ENCODE measurements at places on chromosomes 1 and 21.

DNA sequence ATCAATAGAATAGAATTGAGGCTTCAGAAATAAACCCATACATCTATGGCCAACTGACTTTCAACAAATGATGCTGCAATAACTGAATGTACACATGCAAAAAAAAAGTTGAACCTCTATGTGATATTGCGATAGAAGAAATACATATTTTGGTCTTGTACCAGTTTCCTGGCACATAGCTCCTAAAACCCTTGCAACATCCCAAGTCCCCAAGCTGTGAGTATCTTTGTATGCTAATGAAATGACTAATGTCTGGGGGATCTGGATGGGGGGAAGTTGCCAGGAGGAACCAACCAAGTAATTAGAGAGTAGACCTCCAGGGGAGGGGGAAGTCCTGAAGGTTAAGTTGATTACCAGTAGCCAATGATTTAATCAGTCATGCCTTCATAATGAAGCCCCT, 24.4 kb downstream of the BLZF1 start:
- H3K27me3 ChIP-seq = no peaks in the 10 kb centered on the region
- no peaks in the 10 kb centered on the region for H3K4me1 ChIP-seq
- peaks cover 30% of the 10 kb centered on the region for H3K36me3 ChIP-seq
- no peak for DNase-seq
- H3K27ac ChIP-seq = no peak overlapping the region
- no peak overlapping the region for H3K4me3 ChIP-seq

GRCh38 chr1:42359466-42359865, 21.1 kb upstream of the RIMKLA start:
- H3K4me3 ChIP-seq = no peak overlapping the region
- no peak overlapping the region for H3K27ac ChIP-seq
- no peaks in the 10 kb centered on the region for H3K36me3 ChIP-seq
- H3K4me1 ChIP-seq = no peaks in the 10 kb centered on the region
- no peak for DNase-seq

GRCh38 chr1:43582162-43582566, 51.5 kb downstream of the PTPRF start:
- no peak overlapping the region for H3K4me3 ChIP-seq
- DNase-seq = peak; percentile 85
- H3K4me1 ChIP-seq = peaks cover 34% of the 10 kb centered on the region
- H3K36me3 ChIP-seq = peaks cover 76% of the 10 kb centered on the region
- H3K27me3 ChIP-seq = no peaks in the 10 kb centered on the region

DNA sequence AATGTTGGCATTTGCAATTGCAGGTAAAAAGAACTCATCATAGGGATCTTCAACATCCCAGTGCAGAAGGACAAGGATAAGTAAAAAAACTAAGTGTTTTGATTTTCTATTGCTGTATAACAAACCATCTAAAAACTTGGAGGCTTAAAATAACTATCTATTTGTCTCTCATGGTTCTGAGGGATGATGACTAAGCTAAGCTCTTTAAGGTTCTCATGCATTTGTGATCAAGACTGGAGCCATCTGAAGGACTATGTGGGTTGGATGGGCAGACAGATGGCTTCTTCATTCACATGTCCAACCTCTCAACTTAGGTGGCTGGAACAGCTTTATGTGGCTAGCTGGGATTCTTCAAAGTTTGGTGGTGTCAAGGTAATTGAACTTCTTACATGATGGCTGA, 51.5 kb downstream of the RPL5 start:
- no peak overlapping the region for H3K27ac ChIP-seq
- no peaks in the 10 kb centered on the region for H3K4me1 ChIP-seq
- no peaks in the 10 kb centered on the region for H3K27me3 ChIP-seq
- no peaks in the 10 kb centered on the region for H3K36me3 ChIP-seq
- H3K4me3 ChIP-seq = no peak overlapping the region

DNA sequence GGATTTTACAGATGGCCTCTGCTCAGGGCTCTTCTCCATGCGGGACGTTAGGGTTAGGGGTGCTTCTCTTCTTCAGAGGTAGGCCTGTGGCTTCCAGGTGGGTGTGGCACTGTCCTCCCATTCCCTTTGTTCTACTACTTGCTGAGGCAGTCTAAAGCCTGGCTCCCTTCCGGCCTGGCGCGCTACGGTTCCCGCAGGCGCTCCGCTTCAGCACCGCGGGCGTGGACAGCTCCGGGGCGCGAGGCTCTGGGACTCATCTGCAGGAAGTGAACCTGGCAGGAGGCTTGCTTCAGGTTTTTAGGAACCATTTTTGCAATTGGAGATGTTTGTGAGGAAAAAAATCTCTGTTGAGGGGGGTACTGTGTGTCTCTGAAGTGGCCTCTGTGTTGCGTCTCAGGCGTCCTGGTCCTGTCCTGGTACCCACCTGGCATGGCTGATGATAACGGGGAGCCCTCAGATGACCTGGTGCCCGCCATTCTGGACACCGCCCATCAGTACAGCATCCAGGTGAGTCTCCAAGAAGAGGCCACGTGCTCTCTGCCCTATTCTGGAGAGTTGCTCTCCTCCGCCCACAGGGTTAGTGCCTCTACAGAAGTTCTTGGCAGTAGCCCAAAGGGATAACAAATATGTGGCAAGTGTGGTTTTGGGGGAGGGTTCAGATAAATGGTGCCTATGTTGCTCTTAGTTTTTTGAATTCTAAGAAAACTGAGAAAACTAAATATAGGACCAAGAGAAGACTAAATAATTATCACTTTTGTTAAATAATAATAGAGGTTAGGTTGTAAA, 1.9 kb downstream of the MANEAL start:
- peaks cover 3% of the 10 kb centered on the region for H3K4me1 ChIP-seq
- H3K27me3 ChIP-seq = peaks cover 33% of the 10 kb centered on the region
- H3K4me3 ChIP-seq = no peak overlapping the region
- no peak overlapping the region for H3K27ac ChIP-seq
- DNase-seq = peak; percentile 31

- H3K4me3 ChIP-seq = no peak overlapping the region
- no peaks in the 10 kb centered on the region for H3K4me1 ChIP-seq
- no peak for DNase-seq
These were observed 138.4 kb downstream of the GLIS1 start for GRCh38 chr1:53600561-53600960.

- H3K4me3 ChIP-seq = no peak overlapping the region
- H3K4me1 ChIP-seq = no peaks in the 10 kb centered on the region
- no peak overlapping the region for H3K27ac ChIP-seq
- H3K36me3 ChIP-seq = no peaks in the 10 kb centered on the region
- no peak for DNase-seq
These were observed 358.6 kb upstream of the LYPLAL1 start for GRCh38 chr1:218815076-218815475.

DNA sequence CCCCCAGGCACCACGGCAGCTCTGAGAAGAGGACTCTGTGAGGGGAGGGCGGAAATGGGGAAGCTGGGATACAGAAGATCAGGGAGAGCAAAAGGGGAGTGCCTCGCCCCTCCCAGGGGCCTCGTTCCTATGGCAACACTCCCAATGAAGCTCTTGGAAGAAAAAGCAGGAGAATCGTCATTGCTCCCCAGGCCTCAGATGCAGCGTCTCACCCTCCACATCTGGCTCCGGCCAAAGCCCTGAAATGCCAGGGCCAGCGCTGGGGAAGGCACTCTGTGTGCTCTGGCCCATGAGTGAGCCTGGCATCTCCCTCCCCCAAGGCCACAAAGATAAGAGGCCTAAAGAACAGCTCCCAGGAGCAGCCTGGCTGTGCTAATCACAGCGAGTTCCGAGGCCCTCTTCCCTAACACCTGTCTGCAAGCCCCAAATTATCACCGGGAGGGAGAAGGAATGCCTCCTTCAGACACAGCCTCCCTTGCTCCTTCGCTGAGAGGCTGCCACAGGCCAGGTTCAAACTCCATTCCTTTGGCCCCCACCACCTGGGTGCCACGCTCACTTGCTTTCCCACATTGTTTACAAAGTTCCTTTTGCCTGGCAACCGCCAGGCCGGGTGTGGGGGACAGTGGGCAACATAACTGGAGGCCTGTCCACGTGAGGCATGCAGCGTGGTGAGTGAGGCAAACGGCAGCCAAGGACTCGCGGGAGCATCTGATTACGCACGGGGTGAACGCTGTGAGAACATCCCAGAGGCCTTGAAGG, 27.8 kb downstream of the ECE1 start:
- H3K4me1 ChIP-seq = peaks cover 58% of the 10 kb centered on the region
- H3K27ac ChIP-seq = peak overlapping the region; percentile 86
- no peaks in the 10 kb centered on the region for H3K27me3 ChIP-seq
- peaks cover 48% of the 10 kb centered on the region for H3K36me3 ChIP-seq
- no peak overlapping the region for H3K4me3 ChIP-seq
- DNase-seq = peak; percentile 92

DNA sequence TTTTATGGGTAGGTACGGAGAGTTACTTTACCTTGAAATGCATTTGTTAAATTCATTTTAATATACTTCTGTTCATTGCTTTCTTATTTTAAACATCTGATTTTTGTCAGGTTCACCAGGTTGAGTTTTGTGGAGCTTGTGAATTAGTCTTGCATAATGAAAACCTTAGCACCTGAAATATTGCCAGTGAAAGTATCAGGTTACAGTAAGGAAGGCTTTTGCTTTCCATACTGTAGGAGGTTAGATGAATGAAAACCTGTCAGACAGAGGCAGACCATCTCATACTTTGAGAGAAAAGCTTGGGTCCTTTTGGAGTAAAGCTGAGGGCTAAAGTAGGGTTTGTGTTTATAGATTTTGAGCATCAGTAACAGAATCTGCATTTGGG, 34.7 kb downstream of the THRAP3 start:
- peaks cover 36% of the 10 kb centered on the region for H3K36me3 ChIP-seq
- no peak overlapping the region for H3K4me3 ChIP-seq
- H3K27me3 ChIP-seq = no peaks in the 10 kb centered on the region
- no peak overlapping the region for H3K27ac ChIP-seq

DNA sequence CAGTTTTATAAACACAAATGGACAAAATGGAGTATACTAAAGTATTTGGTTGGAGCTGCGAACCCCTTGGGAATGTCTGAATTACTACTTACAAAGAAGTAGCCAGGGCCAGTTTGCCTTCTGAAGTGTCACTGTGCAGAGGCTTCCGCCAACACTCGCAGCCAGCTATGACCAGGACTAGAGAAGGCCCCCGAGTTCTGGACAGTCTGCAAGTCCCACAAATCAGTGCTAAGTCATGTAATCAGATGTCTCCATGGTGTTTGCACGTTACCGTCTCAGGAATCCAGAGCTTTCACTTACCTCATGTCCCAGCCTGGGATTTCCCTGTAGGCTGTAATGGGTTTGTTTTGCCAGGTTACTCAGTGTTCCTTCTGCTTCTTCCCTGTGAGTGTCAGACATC, 106.6 kb upstream of the SPAG17 start:
- H3K36me3 ChIP-seq = no peaks in the 10 kb centered on the region
- no peak overlapping the region for H3K27ac ChIP-seq
- no peaks in the 10 kb centered on the region for H3K4me1 ChIP-seq
- DNase-seq = no peak
- H3K4me3 ChIP-seq = no peak overlapping the region

- no peaks in the 10 kb centered on the region for H3K36me3 ChIP-seq
- no peak overlapping the region for H3K4me3 ChIP-seq
- peaks cover 4% of the 10 kb centered on the region for H3K4me1 ChIP-seq
- H3K27me3 ChIP-seq = peaks cover 2% of the 10 kb centered on the region
- no peak for DNase-seq
These were observed 56.3 kb downstream of the CHD5 start for GRCh38 chr1:6123816-6124215.

DNA sequence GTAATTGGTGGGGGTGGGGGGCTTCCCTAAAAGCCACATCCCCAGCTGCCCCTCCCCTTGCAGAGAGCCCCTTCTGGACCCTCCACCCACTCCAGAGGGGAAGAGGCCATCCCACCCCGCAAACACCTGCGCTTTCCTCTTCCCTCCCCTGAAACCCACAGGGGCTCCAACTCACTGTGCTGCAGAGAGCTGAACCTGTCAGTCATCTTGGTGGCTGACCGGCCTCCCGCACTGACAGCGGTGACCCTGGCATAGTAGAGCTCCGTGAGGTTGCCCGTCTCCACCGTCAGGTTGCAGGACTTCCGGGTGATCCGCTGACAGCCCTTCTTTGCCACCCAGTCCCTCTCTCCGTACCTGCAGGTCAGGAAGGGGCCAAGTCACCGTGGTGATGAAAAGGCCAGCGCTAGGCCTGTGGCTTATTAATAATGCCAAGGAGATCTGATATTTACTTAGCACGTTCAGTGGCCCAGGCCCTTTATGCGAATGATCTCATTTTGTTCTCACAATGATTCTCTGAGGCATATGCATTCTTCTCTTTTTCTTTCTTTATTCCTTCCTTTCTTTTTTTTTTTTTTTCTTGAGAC, 5.9 kb downstream of the IL22RA1 start:
- H3K4me3 ChIP-seq = no peak overlapping the region
- peaks cover 28% of the 10 kb centered on the region for H3K4me1 ChIP-seq
- peaks cover 65% of the 10 kb centered on the region for H3K36me3 ChIP-seq
- DNase-seq = no peak
- no peak overlapping the region for H3K27ac ChIP-seq

DNA sequence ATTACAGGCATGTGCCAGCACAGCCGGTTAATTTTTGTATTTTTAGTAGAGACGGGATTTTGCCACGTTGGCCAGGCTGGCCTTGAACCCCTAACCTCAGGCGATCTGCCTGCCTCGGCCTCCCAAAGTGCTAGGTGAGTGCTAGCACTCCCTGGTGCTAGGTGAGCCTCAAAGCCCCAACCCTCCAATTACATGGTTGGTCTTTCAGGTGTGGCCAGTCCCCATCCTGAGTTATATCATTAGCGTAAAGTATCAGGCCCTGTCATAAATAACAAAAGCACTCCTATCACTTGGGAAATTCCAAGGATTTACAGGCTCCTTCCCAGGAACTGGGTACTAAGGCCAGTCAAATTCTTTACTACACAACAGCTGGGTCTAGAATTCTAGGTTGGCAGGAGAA, 138.0 kb downstream of the PIK3R3 start:
- H3K4me3 ChIP-seq = no peak overlapping the region
- peaks cover 4% of the 10 kb centered on the region for H3K36me3 ChIP-seq
- no peak overlapping the region for H3K27ac ChIP-seq

DNA sequence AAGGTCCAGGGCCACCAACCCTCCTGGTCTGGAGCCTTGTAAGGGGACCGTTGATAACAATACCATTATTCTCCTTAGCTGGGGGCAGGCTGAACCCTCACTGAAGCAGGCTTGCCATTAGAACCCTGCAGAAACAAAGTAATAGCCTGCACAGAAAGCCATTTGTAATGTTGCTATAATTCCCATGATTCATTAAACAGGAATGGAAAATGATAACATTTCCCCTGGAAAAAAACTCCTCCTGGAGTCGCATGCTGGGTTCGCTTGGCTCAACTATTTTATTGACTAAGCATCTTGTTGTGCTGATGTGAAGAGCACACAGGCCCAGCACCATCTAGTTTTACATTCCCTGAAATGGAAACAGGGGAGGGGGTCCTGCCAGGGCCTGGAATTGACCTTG, 155.6 kb upstream of the CSF3R start:
- peaks cover 4% of the 10 kb centered on the region for H3K27me3 ChIP-seq
- no peak overlapping the region for H3K27ac ChIP-seq
- no peak for DNase-seq
- no peak overlapping the region for H3K4me3 ChIP-seq

- H3K4me1 ChIP-seq = no peaks in the 10 kb centered on the region
- H3K27me3 ChIP-seq = peaks cover 62% of the 10 kb centered on the region
- no peak overlapping the region for H3K4me3 ChIP-seq
- H3K36me3 ChIP-seq = no peaks in the 10 kb centered on the region
- no peak overlapping the region for H3K27ac ChIP-seq
- no peak for DNase-seq
These were observed 103.1 kb upstream of the CSF3R start for GRCh38 chr1:36585569-36586548.
